ENCODE measurements at places on chromosomes 4 and X.

- no peak for DNase-seq
Observed at GRCh38 chr4:6360385-6360784, 90.7 kb downstream of the WFS1 start.

GRCh38 chr4:139085141-139085540 is 69.6 kb downstream of the NOCT start:
- DNase-seq = no peak

GRCh38 chr4:81756973-81757372 is 285.3 kb upstream of the RASGEF1B start:
- DNase-seq = no peak

DNA sequence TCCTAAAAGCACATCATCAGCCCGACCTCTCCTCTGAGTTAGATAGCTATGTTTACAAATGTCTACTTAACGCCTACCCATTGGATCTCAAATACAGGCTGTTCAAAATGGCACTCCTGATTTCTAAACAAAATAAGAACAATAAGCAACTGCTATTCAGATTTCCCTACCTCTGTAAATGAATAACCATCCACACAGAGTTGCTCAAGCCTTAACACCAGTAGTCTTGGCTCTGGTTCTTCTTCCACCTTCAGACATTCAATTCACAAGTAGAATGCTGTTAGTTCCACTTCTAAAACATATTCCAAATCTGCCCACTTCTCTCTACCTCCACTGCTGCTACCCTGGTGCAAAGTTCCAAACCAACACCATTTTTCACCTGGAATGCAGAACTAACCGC is 27.1 kb upstream of the DCLK2 start:
- DNase-seq = no peak

Measured in activated CD4-positive, alpha-beta T cell treated with anti-CD3 and anti-CD28 coated beads, Interleukin-2, Interleukin-4, amounts not matched to agents 100 ng/mL and 50 ng/mL, durations not matched to agents 16 hours and 8 hours (primary cell).